CD4-positive, alpha-beta T cell treated with Interleukin-1 beta for 1 hour (primary cell): ENCODE measurements at places on chromosomes 7 and 10.

DNA sequence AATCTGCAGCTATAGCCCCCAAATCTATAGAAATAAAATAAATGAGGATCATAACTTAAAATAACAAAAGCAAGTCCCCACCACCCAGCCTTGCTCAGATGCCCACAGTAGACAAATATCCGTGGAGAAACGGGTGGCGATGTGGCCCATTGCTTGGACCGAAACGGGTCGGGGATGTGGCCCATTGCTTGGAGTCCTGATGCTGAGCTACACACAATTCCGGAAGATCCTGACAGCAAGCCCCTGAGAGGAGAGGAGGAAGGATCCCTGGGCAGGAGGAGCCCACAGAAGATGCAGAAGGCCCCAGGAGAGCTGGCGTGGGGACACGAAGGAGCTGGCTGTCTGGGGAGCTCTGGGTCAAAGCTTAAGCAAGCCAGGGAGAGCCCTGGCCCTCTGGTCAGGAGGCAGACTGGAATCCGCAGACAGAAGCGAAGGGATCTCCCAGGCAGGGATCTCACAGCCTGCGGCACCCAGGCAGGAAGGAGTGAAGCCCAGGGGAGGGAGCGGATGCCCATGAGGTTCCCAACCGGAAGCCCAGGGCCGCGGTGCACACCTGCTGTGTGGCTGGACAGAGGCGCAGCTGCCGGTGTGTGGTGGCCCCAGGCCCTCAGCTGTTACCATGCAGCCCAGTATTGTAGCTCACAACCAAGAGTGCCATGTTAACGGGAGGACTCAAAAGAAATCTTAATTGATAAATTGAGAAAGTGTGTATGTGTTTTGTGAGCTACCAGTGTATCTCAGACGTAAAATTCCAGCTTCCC lies 138.8 kb downstream of the ADARB2 start:
- no peak for DNase-seq

DNA sequence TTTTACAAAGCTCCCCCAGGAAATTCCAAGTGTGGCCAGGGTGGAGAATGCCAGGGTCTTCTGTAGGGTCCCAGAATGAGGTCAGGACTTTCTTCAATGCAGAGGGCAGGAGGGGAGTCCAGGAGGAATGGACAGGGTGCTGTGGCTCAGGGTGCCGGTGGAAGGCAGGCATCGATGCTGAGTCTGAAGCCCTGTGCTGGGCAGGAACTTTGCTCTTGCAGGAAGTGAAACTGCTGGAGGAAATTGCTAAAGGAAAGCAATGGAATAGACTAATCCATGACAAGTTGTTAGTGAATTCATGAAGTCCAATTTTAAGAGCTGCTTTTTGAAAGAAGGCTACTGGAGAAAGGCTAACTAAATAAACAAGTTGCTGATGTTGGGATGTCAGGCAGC lies 14.8 kb downstream of the PTPRE start:
- no peak for DNase-seq

DNA sequence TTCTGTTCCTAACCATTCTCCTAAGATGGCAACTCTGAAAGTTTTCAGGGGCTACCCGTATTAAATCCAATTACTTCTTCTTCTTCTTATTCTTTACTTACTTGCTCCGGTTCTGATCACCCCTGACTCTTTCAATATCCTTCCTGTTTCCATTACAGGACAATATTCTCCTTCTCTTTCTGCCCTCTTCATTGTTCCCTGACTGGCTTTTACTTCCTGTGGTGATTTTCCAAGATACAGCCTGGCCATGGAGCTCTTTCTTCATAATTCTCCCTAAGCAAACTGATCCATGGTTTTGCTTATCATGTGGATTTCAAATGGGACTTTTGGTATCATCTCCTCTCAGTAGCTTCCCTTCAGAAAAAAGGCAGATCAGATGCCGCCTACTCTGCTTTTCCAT lies 35.4 kb downstream of the CCDC186 start:
- no peak for DNase-seq

DNA sequence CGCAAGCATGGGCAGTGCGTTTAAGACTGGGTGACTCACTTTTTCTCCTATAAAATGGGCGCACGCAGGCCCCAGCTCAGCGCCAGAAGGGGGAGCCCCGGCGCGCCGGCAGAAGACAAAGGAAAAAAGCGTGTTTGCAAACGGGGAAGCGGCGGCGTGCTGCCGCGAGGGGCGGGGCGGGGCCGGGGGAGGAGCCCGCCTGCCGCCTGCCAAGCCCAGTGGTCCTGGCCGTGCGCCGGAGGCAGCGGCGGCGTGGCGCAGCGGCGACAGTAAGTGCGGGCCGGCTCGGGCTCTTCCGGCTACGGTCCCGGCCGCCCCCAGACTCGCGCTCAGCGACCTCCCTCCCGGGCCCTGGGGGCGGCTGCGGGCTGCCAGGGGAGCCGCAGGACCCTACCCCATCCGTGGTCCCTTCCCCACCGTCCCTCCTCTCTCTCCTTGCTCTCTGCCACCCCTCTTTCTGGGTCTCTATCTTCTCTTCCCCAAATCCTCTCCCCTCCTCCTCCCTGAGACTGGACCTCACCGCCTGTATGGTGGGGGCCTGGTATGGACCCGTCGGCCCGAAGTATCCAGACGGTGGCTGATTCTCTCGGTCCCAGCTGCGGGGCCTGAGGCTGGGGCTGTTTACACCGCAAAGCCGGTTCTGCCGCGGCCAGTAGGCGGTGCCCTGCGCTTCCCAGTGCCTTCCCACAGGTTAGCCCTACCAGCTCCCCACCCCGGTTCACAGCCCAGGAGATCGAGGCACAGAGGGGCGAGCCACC lies at the start of gene SLC29A3:
SLC29A3 (plus strand) TSS at position 218 of the 758 bp plus-strand sequence; CDS start at position 269, 51 bp downstream.
- peak; percentile 88 for DNase-seq

DNA sequence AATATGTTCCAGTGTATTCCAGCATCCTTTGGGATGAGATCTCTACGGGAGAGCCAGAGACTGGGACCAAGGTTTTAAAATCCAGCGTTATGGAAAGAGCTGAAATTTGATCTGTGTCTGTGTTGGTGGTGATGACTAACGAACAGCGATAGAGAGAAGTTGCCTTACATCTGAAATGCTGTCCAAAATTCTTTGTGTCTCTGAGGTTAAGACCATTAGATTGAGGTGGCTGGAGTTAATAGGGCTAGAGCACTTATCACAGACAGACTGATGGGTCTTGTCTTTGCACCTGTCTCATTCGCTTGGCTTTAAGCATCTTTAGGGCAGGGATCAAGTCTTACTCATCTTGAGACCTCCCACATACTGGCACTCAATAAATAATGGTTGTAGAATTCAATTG lies 41.0 kb upstream of the RAPGEF5 start:
- no peak for DNase-seq

- no peak for DNase-seq
Observed at GRCh38 chr7:157544980-157545680, 208.3 kb downstream of the DNAJB6 start.
